Sigmoid colon (tissue), 7 donors: ENCODE measurements at places on chromosomes 7 and 10. TPM values are rescaled to one million over a fixed set of nuclear protein-coding genes. Genes with fewer than 3 reads are reported as not detected.
A peak's percentile ranks its signal among the peaks of the same experiment; 100 is the strongest.

DNA sequence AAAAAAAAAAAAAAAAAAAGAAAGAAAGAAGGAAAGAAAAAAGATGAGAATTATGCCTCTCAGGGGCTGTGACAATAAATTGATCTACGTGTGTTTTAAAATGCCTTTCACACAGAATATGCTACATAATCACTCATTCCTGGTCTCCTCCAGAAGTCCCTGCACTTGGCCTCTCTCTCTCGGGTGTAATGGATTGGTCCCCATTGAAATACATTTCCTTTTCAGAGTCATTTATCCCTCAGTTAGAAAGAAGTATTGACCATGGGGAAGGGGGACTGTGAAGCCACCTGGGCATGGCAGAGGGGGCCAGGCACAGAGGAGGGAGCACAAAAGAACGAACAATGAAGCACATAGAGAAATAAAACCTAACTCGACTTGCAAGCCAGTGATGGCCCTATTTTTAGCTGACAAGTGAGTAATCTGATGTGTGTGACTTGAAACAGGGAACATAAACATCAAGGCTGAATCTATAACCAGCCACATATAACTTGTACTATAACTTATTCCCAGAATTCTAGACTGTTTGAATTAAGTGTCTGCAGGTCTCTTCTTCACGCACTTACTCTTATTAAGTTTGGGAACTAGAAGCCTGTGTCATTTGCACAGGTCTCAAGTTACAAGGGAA, 490.8 kb downstream of the KCNMA1 start:
- H3K4me1 ChIP-seq: no peaks in the 10 kb centered on the region
- no peak for DNase-seq
- H3K4me3 ChIP-seq: no peak overlapping the region
- H3K36me3 ChIP-seq: no peaks in the 10 kb centered on the region
- H3K27ac ChIP-seq: no peak overlapping the region

DNA sequence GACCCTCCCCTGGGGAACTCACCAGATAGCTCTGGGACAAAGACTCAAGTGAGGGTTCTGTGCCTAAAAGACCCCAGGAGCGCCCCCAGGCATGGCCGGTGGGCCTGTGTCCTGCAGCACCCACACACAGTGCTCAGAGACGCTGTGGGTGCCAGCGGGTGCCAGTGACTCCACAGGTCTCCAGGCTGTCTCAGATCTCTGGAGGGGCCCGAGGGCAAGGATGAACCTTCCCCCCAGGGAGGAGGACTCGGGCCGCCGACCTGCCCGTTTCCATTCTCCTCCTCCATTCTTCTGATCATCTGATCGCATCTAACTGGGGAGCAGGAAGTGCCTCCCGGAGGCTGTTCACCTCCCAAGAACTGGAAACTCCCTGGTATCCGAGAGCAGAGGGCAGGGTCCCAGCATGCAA, 980 bp downstream of the ADAM8 start:
- no peak for DNase-seq
- H3K27me3 ChIP-seq: peaks cover 29% of the 10 kb centered on the region
- H3K36me3 ChIP-seq: peaks cover 21% of the 10 kb centered on the region

- H3K27ac ChIP-seq: no peak overlapping the region
- no peaks in the 10 kb centered on the region for H3K27me3 ChIP-seq
- H3K36me3 ChIP-seq: no peaks in the 10 kb centered on the region
- H3K4me3 ChIP-seq: no peak overlapping the region
- no peak for DNase-seq
These were observed 10.6 kb downstream of the CABCOCO1 start for GRCh38 chr10:61673360-61673759.

- no peak overlapping the region for H3K4me3 ChIP-seq
- H3K36me3 ChIP-seq: no peaks in the 10 kb centered on the region
- no peaks in the 10 kb centered on the region for H3K27me3 ChIP-seq
- no peaks in the 10 kb centered on the region for H3K4me1 ChIP-seq
These were observed 220.5 kb upstream of the HGF start for GRCh38 chr7:81990395-81990794.

- H3K36me3 ChIP-seq: peaks cover 3% of the 10 kb centered on the region
- H3K4me3 ChIP-seq: no peak overlapping the region
- no peak for DNase-seq
These were observed 51.0 kb downstream of the DYNC2I1 start for GRCh38 chr7:158907390-158907789.

GRCh38 chr7:114303301-114303700, 111.3 kb upstream of the FOXP2 start:
- no peak overlapping the region for H3K4me3 ChIP-seq
- H3K27ac ChIP-seq: no peak overlapping the region
- H3K36me3 ChIP-seq: no peaks in the 10 kb centered on the region
- DNase-seq: no peak
- no peaks in the 10 kb centered on the region for H3K4me1 ChIP-seq

- H3K4me1 ChIP-seq: no peaks in the 10 kb centered on the region
- DNase-seq: no peak
- peaks cover 24% of the 10 kb centered on the region for H3K36me3 ChIP-seq
- no peak overlapping the region for H3K4me3 ChIP-seq
- no peaks in the 10 kb centered on the region for H3K27me3 ChIP-seq
- H3K27ac ChIP-seq: no peak overlapping the region
These were observed 64.9 kb downstream of the SCRN1 start for GRCh38 chr7:29924684-29925083.

DNA sequence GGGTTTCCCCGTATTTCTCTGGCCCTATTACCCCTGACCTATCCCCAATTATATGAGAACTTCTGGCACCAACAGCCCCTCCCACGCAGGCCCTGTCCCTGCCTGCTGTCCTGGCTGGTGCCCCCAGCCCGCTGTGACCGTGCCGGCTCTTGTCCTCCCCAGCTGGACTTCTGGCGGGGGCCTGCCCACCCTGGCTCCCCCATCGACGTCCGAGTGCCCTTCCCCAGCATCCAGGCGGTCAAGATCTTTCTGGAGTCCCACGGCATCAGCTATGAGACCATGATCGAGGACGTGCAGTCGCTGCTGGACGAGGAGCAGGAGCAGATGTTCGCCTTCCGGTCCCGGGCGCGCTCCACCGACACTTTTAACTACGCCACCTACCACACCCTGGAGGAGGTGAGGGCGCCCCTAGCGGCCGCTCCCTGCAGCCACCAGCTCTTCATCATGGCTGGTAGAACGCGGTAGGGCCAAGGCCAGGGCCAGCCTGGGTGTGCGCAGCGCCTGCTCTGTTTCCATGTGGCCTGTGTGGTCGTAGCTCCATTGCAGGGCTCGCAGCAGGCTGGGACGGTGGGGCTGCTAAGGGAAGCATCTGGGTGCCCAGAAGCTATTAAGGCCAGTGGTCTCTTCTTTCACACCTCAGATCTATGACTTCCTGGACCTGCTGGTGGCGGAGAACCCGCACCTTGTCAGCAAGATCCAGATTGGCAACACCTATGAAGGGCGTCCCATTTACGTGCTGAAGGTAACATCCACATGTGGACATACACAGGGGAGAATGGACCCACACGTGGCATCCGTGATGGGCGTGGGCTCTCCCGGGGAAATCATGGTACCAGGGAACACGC, 1.4 kb downstream of the CPA1 start:
- H3K36me3 ChIP-seq: no peaks in the 10 kb centered on the region
- H3K27me3 ChIP-seq: no peaks in the 10 kb centered on the region
- H3K27ac ChIP-seq: no peak overlapping the region
- H3K4me3 ChIP-seq: no peak overlapping the region
- no peaks in the 10 kb centered on the region for H3K4me1 ChIP-seq

- no peak for DNase-seq
- no peaks in the 10 kb centered on the region for H3K27me3 ChIP-seq
- H3K27ac ChIP-seq: no peak overlapping the region
- H3K36me3 ChIP-seq: no peaks in the 10 kb centered on the region
These were observed 142.3 kb upstream of the EFCAB10 start for GRCh38 chr7:105723572-105723971.

GRCh38 chr7:151706277-151707104, 170.4 kb downstream of the PRKAG2 start:
- H3K27ac ChIP-seq: no peak overlapping the region
- H3K4me1 ChIP-seq: peaks cover 19% of the 10 kb centered on the region
- H3K36me3 ChIP-seq: no peaks in the 10 kb centered on the region
- no peak for DNase-seq
- H3K4me3 ChIP-seq: no peak overlapping the region

DNA sequence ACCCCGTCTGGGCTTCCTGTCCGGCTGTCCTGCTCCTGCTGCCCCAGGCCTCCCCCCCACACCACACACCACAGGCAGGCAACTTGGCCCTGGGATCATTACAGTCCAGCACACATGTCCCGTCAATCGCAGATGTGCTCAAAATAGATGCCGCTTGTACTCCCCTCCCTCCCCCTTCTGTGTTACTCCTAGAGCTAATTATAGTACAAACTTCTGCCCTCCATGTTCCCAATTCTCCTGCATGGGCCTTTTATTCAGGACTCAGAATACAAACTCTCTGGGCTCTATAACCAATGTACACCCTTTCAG, at the start of gene SYNPO2L:
SYNPO2L (minus strand) TSS at position 40 of the 309 bp plus-strand sequence. CDS start 107 bp downstream, outside the sequence.
- H3K27me3 ChIP-seq: no peaks in the 10 kb centered on the region
- H3K36me3 ChIP-seq: no peaks in the 10 kb centered on the region
- no peak for DNase-seq
- H3K27ac ChIP-seq: no peak within 1 kb of the TSS

- no peaks in the 10 kb centered on the region for H3K36me3 ChIP-seq
- H3K27me3 ChIP-seq: no peaks in the 10 kb centered on the region
- no peaks in the 10 kb centered on the region for H3K4me1 ChIP-seq
- H3K4me3 ChIP-seq: peak within 1 kb of the TSS; percentile 54
- peak within 1 kb of the TSS; percentile 86 for H3K27ac ChIP-seq
- DNase-seq: peak; percentile 99
These were observed at the start of gene THNSL1 for GRCh38 chr10:25016376-25017153. Gene THNSL1 (plus strand): TSS chr10:25016612. CDS start chr10:25023224, 6,612 bp downstream.

GRCh38 chr7:137411446-137411845, 67.9 kb upstream of the PTN start:
- no peaks in the 10 kb centered on the region for H3K36me3 ChIP-seq
- no peak overlapping the region for H3K4me3 ChIP-seq
- H3K27me3 ChIP-seq: no peaks in the 10 kb centered on the region
- no peak for DNase-seq

DNA sequence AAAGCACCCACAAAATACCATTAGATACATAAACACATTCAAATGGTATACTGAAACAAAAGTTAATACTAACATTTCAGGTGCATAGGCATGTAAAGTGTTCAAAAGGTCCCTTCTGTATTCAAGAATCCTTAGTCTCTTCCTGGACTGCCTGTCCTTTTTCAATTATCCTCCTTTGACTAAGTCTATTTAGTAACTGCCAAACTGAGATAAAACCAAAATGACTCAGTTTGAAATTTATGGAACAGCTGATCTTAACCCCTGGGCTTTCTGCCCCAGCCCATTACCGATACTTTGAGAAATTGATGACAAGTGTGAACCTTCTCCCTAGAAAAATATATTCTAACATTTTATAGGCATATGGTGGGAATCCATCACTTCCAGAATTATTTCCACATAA, 5.4 kb downstream of the EPC1 start:
- no peaks in the 10 kb centered on the region for H3K36me3 ChIP-seq
- no peak overlapping the region for H3K4me3 ChIP-seq
- peaks cover 89% of the 10 kb centered on the region for H3K4me1 ChIP-seq
- DNase-seq: no peak
- H3K27me3 ChIP-seq: no peaks in the 10 kb centered on the region

DNA sequence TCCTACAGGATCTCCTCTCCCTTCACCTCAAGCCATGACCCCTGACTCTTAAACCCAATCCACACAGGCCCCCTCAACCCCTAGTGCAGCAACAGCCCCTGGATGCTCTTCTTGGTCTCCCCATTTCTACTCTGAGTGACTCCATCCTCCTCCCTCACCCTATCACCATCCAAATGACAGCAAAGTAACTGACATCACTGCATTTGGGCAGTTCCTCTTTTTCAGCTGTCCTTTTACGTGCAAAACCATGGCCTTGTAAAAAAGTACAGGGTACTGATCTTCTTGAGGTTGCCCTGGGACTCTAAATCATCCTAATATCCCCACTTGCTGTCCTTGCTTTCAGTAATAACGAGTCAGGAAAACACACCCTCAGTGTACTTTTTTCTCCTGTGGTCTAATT, 454.9 kb downstream of the ADRA2A start:
- no peaks in the 10 kb centered on the region for H3K4me1 ChIP-seq
- no peak overlapping the region for H3K27ac ChIP-seq
- no peak overlapping the region for H3K4me3 ChIP-seq

GRCh38 chr10:59079386-59080226, 96.8 kb upstream of the PHYHIPL start:
- no peak overlapping the region for H3K4me3 ChIP-seq
- H3K27me3 ChIP-seq: no peaks in the 10 kb centered on the region
- no peaks in the 10 kb centered on the region for H3K4me1 ChIP-seq
- DNase-seq: no peak
- no peaks in the 10 kb centered on the region for H3K36me3 ChIP-seq

DNA sequence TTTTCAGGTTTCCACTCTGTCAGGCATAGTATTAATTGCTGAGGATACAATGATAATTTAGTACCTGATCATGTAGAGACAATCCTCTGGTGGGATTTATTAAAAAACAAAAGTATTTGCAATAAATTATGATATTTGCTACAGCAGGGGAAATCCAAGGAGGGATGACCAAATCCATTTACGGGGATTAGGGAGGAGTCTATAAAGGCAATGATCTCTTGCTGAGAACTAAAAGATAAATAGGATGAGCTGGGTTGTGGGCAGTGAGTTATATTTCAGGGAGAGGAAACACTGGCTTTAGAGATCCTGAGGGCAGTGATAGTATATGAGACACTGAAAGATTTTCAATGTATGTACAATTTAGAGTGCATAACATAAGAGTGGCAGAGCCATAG, 305.5 kb downstream of the GPR37 start:
- DNase-seq: no peak
- H3K36me3 ChIP-seq: no peaks in the 10 kb centered on the region
- no peaks in the 10 kb centered on the region for H3K27me3 ChIP-seq

HACD1 gene
- total RNA-seq: 78.1 TPM

CALHM3 gene
- not detected for total RNA-seq

FANK1 gene
- total RNA-seq: 3.5 TPM

SUN3 gene
- not detected for total RNA-seq

ASL gene
- total RNA-seq: 15.6 TPM

SKIDA1 gene
- total RNA-seq: 0.82 TPM

SGPL1 gene
- 20.1 TPM for total RNA-seq

TMEM140 gene
- total RNA-seq: 29.6 TPM

GPER1 gene
- total RNA-seq: 4.6 TPM

IKZF5 gene
- total RNA-seq: 12.5 TPM
